ENCODE measurements at places on chromosomes 13 and 19.

- DNase-seq: no peak
These were observed 757 bp downstream of the CCDC124 start for GRCh38 chr19:17933414-17934129.

DNA sequence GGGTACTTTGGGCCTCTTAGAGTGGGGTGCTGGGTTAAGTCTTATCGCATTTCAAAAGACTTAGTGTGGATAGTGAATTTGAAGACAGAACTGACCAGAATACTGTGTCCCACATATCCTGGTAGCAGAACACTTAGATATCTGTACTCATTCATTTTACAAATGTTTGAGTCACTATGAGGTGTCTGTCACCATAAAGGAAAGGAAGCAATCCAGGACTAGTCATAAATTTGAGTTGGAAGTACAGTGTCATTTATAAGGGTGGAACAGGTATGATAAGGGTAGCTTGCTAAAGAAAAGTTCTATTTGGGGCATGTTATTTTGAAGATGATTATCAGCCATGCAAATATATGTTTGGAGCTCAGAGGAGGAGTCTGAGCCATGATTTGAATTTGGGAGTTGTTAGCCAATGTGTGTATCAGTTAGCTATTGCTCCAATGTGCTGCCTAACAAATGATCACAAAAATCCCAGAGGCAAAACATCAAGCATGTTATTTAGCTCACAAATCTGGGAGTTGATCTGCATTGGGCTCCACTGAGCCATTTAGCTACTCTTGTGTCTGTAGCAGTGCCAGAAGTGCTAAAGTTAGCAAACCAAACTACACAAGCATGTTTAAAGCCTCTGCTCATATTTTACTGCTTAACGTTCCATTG is 20.3 kb downstream of the ZNF699 start:
- no peak for DNase-seq

DNA sequence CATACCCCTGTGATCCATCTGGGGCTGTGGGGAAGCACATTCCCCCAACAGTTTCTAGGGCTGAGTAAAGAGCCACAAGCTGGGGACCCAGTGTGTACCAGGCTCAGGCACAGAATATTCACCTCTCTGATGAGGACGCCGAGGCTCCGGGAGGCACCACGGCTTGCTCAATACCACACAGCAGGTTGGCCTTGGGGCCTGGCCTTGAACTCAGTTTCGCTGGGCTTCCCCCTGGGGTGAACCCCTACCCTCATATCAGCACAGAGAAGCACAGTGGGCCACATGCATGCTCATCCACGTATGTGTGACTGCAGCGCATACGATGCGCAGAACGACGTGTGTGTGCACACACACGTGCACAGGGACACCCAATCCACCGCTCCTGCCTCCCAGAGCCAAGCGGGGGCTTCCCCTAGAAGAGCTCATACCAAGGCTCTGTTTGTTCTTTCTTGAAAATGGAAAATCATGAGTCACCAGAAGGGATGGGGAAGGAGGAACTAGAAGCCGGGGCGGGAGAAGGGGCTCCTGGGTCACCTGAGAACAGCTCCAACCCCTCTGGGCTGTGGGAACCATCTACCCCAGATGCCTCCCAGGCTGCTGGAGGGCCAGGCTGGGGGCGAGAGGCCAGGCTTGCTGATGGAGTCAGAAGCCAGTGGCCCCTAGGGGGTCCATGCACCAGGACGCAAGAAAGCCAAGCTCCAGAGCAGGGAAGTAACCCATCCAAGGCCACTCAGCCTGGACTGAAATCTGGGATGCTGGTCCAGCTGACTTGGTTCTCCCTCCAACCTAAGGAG is 4.9 kb upstream of the PDE4C start:
- no peak for DNase-seq

DNA sequence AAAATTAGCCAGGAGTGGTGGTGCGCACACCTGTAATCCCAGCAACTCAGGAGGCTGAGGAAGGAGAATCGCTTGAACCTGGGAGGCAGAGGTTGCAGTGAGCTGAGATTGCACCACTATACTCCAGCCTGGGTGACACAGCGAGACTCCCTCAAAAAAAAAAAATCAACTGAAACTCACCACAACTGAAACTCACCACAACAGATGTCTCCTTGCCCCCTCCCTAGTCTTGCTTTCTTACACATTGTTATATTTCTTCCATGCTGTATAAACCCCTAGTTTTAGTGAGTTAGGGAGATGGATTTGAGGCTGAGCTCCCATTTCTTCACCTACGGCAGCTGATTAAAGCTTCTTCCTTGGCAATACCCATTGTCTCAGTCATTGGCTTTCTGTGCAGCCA is 3.3 kb downstream of the ZIM3 start:
- no peak for DNase-seq

DNA sequence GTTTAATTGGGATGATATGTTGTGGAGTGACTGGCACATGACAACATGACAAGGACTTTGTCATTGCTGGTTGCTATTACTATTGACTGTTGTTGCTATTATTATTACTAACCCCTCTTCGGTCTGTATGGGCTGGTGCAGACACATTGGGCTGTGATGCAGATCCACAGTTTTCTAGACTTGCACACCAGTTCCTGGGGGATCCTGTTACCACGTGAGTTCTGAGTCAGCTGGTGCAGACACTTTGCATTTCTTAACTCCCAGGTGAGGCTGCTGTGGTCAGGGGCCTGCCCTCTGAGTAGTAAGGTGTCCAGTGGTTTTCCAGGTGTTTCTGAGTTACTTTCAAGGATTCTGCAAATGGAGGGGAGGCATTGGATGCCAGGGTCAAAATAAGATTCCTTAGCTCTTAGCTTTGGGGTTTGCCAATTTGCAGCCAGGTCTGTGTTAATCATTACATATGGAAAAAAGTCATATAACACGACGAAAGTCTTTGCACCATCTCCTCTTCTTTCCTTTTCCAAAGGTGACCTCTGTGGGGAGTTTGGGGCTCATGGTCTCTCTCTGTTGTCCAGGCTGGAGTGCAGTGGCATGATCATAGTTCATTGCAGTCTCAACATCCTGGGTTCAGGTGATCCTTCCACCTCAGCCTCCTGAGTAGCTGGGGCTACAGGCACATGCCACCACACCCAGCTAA is 19.3 kb downstream of the BICRA start:
- no peak for DNase-seq

DNA sequence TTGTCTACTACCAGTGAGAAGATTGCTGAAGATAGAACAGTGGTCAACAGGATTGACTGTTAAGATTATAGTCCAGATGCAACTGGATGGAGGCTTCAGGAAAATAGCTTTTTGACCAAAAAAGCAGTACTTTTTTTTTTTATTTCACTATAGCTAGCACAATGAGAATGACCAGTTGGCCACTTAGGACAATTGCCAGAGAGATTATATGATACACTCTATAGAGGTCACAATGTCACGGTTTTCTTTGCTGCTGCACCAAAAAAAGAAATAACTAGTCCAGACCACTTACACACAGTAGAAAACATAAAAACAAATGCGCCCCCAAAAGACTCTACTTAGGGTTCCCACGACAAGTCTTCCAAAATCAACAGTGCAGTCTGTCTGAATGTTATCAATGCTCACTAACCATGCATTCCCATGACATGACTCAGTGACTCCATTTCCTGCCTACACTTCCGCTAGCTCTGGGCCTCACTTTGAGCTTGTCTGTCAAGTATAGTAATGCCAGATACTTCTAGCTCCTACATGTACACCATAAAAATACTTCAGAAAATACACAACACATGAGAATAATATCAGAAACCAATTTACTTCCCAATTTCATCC is 209.1 kb upstream of the STARD13 start:
- no peak for DNase-seq

- no peak for DNase-seq
These were observed 12.9 kb upstream of the TMEM255B start for GRCh38 chr13:113746143-113746525.

Data from activated T-cell treated with anti-CD3 and anti-CD28 coated beads for 4 hours (primary cell).